Hepatocyte (in vitro differentiated cells): ENCODE measurements at places on chromosomes 1 and 21.

DNA sequence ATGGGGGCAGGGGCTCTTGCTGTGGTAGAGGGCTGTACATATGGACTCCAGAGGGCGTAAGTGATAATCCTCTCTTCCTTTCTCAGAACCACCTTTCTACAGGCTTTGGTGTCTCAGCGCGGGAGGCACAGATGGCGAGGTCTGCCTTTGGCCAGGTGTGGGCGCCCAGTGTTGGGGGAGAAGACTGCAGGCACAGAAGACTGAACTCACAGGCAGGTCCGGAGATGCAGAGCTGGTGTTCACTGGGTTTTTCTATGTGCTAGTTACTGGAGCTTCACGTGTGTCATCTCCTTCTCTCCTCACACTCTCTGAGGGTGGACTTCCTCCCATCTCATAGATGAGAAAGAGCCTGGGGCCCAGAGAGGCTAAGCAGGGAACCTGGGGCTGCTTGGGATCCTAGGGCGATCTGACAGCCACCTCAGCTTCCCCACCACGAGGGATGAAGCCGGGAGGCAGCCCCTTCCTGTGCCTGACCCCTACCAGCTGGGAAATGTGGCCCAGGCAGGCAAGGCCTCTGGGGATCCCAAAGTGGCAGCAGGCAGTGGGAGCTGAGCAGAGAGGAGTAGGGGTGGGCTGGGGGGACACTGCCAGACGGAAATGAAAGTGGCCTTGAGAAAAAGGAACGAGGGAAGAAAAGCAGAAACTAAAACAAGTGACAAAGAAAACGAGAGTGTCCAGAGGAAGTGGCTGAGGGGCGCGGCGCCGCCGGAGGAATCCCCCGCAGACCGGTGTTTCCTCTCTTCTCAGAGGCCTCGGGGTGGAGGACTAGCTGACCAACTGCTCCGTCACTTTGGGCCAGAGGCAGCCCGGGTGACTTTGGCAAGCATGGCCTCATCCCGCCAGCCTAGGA is 191.6 kb downstream of the HIVEP3 start:
- DNase-seq, result no peak

DNA sequence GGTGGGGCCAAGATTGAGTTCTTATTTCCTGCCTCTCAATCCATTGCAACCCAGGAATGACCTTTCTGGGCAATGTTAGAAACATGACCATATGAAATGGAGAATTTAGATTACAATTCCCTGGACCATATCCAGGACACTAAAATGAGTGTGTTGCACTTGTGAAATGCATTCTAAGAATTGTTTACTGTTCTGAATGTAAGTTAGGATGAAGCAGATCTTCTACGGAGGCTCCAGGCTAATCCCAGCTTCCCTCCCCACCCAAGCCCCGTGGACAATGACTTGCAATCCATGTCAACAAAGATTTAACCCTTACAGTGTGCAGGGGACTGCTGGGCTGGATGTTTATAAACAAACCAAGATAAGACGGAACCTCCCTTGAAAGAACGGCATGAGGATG is 31.7 kb upstream of the HAO2 start:
- DNase-seq, result no peak

GRCh38 chr1:67740543-67740942 is 55.5 kb downstream of the GADD45A start:
- no peak for DNase-seq

DNA sequence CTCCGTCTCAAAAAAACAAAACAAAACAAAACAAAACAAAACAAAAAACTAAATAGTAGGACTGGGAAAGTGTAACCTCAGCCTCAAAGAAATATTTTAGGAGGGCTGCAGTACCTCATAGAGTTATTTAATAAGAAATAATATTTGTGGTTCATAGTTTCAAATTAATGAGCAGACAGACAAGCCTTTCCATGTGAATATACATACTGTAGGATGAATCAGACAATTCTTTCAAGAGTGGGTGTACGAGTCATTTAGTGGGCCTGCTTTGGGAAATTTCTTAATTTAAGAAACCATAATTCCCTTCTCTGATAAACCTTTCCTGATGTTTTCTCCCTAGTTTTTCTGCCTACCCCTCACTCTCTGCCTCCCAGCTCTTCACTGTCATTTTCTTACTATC is 52.5 kb downstream of the CDC14A start:
- no peak for DNase-seq

DNA sequence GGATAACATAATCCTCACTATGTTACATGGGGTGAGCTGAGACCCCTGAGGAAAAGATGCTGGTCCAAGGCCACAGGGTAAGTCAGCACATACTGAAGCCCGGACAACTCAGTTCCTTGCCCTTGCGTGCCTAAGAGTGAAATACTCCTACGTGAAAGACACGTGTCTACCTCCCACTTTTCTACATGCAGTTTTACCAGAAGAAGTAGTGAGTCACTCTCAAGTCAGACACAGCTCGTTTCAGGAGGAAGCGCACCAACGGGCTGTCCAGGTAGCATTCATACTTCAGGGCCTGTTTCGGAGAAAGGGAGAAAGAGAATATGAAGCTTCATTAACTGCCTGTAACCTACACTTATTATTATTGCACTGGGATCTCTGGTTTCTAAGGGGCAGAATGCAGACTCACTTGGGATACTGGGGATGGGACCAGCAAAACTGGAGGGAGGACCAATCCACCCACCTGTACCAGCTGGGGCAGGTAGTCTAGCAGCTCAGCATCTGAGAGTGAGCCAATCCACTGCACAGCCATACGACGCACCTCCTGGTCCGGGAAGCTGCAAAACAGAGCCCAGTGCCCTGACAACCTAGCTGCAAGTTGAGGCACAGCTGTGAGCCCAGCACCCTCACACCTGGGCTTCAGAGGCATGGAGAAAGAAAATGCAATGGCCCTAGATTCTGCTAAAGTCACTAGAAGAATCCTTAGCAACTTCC is 32.4 kb upstream of the PPP1R15B start:
- DNase-seq, result no peak

DNA sequence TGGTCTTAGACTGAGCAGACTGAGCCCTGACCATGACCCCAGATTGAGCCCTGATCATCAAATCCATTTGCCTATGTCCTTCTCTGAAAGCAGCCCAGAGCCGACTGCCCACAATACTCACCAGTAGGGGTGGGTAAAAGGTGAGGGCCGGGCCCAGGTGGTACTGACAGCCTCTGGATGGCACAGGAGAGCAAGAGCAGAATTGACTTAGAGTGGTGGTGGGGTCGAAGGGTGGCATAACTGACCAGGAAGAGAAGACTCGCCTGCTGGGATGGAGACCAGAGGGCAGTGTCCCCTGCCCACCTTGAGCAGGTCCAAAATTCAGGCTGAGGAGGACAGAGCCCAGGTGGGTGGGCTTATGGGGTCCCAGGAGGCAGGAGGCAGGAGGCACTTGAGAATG is 161.3 kb upstream of the POU3F1 start:
- no peak for DNase-seq

DNA sequence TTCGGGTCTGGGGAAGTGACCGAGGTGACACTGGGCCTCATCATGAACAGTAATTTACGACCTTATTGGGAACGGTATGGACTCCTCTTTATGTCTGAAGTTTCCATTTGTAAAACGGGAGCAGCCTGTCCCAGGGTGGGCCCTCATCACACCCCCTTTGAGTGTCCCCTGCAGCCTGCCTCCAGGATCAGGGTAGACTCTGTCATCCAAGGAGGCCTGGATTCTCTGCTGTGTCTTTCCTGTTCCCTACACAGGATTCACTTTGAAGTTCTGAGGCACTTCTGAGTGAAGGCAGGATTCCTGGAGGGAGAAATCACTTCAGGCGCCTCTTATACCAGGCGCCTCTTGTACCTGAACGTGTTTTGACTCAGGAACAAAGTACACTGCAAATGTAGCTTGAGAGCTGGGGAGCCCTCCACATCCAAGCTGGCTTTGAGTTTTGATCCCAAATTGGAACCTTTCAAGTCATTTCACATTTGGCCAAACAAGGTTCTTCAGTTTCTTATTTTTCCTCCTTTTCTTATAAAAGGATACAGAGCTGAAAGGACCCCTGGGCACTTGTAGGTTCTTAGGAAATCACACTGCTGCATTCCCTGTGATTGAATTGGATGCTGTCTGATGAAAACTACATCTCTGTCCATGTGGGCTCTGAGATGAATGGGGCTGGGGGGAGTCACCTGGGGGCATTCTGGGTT is 106.0 kb downstream of the SUSD4 start:
- no peak for DNase-seq

DNA sequence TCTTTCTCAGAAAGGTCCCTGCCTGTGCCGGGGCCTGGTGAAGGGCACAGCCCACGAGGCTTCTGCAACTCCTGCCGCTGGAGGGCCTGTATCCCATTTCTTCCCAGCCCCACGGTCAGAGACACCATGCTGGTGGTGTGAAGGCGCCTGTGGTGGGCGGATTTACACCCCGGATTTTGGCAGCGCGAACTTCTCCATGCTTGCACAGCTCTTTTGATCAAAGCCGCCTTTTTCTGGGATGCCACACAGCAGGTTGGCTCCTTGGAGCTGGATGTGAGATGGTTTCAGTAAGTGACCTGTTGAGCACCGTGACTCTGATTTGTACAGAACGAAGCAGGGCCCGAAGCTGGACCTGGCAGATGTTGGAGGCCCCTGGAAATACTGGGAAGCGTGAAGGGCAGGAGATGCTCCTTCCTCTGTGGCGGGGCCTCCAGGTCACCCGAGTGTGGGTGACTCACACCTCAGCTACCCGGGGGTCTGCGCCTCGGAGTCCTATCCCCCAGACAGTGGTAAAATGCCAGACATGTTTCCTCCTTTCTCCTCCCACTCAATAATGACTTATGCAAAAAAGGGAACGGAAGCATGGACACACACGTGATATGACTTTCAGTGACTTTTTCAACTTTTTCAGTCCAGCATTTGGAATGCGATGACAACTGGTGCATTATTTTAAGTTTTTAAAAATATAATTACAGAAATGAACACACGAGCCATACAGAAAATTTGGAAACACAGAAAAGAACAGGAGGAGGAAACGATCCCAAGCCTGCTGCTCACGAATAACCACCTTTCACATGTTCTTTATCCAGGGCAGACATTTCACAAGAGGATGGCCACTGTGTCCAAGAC is 9.0 kb downstream of the UMODL1 start:
- DNase-seq, result no peak

DNA sequence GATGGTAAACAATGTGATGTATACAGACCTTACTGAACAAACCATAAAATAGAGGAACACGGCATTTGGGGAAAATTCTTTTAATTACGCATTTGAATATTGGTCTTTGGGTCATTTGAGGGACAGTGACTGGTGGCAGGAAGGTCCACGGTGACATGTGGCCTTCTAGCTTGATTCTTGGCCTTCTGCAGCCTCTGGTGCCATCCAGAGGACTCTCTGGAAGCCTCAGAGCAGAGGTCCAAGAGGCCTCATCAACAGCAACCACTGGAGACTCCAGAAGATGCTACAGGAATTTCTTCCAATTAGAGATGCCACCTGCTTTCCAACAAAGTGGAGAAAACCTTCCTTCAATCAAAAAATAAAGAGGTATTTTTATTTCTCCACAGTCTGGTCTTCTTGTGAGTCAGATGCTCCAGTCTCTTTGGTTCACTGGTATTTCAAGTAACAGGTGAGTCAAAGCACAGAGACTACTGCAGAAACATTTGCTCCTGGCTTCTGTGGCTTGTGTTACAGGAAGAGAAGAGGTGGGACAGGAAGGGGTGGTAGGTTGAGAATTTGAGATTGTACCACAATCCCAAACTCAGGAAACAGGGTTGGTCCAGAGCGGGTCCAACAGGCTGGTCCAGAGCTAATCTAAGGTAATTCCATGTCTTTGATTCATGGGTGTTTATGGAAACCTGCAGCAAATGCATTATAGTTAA is 2.7 kb upstream of the F5 start:
- DNase-seq, result no peak

- DNase-seq, result no peak
These were observed 272.2 kb downstream of the NPHP4 start for GRCh38 chr1:5720045-5720444.

GRCh38 chr1:196373798-196374197 is 234.4 kb downstream of the KCNT2 start:
- DNase-seq, result no peak

DNA sequence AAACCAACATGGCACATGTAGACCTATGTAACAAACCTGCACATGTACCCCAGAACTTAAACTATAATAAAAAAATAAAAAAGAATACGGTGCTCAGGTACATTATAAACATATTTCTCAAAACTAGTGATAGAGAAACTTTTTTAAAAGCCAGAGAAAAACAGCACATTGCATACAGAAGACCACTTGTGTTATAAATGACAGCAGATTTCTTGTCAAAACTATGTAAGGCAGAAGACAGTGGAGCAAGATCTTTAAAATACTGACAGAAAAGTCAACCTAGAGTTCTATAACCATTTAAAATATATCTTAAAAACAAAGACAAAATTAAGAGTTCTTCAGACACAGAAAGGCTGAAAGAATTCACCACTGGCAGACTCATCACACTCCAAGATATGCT is 144.7 kb downstream of the NEGR1 start:
- no peak for DNase-seq

DNA sequence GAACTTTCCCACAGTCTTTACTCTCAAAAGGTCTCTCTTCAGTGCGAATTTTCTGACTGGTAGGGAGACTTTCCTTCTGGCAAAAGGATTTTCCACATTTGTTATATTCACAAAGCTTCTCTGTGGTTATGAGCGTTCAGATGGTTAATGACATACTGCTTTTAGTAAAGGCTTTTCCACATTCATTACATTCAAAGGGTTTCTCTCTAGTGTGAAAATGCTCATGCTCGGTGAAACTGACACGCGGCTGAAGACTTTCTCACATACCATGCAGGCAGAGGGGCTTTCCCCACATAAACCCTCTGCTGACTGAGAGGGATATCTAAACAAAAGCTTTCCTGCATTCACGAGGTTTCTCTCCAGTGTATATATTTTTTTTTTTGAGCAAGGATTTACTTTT is 9.9 kb upstream of the KLF18 start:
- no peak for DNase-seq

- no peak for DNase-seq
These were observed 24.2 kb upstream of the ATP6V1G3 start for GRCh38 chr1:198564716-198565115.

DNA sequence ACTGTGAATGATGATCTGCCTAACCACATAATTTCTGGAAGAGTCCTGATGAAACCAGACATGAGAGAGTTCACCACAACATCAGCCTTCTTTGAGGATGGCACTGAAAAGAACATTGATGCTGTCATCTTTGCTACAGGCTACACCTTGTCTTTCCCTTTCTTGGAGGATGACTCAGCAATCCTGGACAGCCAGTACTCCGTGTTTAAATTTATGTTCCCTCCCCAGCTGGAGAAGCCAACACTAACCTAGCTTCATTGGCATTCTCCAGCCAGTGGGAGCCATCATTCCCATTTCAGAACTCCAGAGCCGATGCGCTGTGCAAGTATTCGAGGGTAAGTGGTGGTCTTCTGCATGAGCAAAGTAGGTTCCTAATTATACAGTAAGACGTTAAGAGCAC is 164.1 kb upstream of the POGK start:
- DNase-seq, result no peak

GRCh38 chr1:171753685-171754352 is 12.0 kb upstream of the VAMP4 start:
- DNase-seq, result no peak

- peak; percentile 16 for DNase-seq
These were observed 339.0 kb downstream of the DSCAM start for GRCh38 chr21:40507978-40508377.

GRCh38 chr1:29145739-29146437 is 22.2 kb upstream of the TMEM200B start:
- peak; percentile 59 for DNase-seq
